ENCODE measurements at places on chromosomes 5 and 9. TPM values are rescaled to one million over a fixed set of nuclear protein-coding genes. Genes with fewer than 3 reads are reported as not detected.

PCDHGA9 gene
- total RNA-seq = 0.11 TPM

CREBRF gene
- total RNA-seq = 39.3 TPM

EGFLAM gene
- total RNA-seq = not detected

PCDHGB4 gene
- total RNA-seq = not detected

PCDHGA6 gene
- total RNA-seq = 0.33 TPM

CCDC180 gene
- 5.8 TPM for total RNA-seq

GTF3C5 gene
- 86.4 TPM for total RNA-seq

PSIP1 gene
- 160 TPM for total RNA-seq

PCDHB4 gene
- not detected for total RNA-seq

ATP6V1G1 gene
- total RNA-seq = 95.8 TPM

TOMM5 gene
- total RNA-seq = 74.1 TPM

GNG10 gene
- 18.5 TPM for total RNA-seq

XPA gene
- total RNA-seq = 15.4 TPM
